ENCODE measurements at places on chromosomes 16 and 17. TPM values are rescaled to one million over a fixed set of nuclear protein-coding genes. Genes with fewer than 3 reads are reported as not detected.

The CALB2 gene
- not detected for polyA plus RNA-seq

DNA sequence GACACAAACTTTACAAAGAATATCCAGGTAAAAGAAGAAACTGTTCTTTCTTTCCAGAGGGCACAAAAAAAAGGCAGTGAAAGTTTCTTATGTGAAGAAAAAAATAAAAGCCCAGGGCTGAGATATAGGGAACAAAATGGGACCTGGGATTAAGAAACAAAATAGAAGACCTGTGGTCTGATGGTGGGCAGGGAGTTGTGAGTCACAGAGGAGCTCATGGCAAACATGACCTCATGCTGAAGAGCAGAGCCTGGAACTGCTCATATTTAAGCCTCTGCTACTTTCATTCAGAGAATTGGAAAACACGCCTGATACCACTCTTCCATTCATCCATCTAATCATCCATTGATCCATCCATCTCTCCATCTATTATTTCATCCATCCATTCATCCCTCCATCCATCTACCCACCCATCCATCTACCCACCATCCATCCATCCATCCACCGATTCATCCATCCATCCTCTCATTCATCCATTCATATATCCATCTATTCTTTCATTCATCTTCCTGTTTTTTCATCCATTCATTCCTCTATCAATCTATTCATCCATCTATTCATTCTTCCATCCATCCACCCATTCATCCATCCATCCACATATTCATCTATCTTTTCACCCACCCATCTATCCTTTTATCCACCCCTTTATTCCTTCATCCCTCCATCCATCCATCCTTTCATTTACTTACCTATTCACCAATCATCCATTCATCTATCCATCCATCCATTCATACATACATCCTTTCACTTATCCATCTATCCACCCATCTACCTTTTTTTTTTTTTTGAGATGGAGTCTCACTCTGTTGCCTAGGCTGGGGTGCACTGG, 30.0 kb downstream of the WFDC1 start:
- DNase-seq = no peak

The HEATR9 gene
- not detected for polyA plus RNA-seq

The HOXB4 gene
- polyA plus RNA-seq = 0.13 TPM

- DNase-seq = no peak
These were observed 108.8 kb downstream of the ARHGAP44 start for GRCh38 chr17:12898110-12898509.
